ENCODE measurements at places on chromosomes 3 and 15. TPM values are rescaled to one million over a fixed set of nuclear protein-coding genes. Genes with fewer than 3 reads are reported as not detected.
A peak's percentile ranks its signal among the peaks of the same experiment; 100 is the strongest.

Gene PRRT3
- 5.7 TPM for total RNA-seq

DNA sequence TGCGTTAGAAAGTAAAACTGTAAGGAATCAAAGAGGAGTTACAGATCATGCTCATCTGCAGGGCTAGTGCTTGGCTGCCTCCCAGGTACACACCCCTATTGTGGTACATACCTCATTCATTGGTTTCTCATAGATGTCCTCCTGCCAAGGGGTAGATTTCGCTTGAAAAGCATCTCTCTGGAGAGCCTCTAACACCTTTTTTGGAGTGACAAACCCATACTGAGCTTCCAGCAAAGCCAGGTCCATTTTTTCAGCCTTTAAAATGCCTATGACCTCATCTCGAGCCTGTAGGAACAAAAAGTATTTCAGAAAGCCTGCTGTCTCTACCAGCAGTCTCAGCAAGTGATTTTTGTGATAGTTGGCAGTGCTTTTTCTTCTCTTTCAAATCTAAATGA is 112.1 kb downstream of the CMSS1 start:
- DNase-seq: no peak
- H3K36me3 ChIP-seq: peaks cover 10% of the 10 kb centered on the region
- H3K4me1 ChIP-seq: no peaks in the 10 kb centered on the region
- H3K27ac ChIP-seq: no peak overlapping the region
- no peak overlapping the region for H3K4me3 ChIP-seq

Gene CEMIP
- total RNA-seq: not detected

DNA sequence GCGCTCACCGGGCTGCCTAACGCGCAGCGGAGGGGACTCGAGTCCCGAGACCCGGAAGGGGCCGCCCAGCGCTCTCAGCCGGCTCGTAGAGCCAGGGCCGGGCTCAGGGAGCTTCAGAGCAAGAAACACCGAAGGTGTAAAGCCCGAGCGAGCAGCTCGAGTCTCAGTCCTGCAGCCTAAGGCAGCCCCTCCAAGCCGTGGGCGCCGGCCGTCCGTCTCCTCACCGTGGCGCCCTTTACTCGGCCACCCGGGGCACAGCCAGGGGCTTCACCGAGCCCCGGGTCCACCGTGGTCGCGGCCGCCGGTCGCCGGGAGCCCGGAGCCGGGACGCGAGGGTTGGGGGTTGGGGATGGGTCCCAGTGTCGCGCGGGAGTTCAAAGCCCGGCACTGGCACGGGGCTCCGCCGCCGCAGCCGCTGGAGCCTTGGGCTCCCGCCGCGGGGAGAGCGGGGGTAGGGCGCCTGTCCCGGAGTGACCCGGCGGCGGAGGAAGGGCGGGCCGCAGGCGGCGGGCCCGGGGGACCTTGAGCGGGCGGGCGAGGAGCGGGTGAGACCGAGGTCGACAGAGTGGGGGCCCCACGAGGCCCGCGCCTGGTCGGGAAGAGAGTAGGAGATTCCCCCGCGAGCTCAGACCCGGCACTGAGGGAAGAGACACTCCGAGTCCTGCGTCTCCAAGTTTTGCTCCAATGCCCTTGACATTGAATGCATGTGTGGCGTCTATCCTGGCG is 26.9 kb upstream of the THRB start:
- peaks cover 47% of the 10 kb centered on the region for H3K27me3 ChIP-seq
- no peaks in the 10 kb centered on the region for H3K4me1 ChIP-seq
- H3K4me3 ChIP-seq: no peak overlapping the region
- H3K36me3 ChIP-seq: no peaks in the 10 kb centered on the region
- no peak overlapping the region for H3K27ac ChIP-seq

GRCh38 chr3:58693940-58694850 is 27.6 kb upstream of the FAM3D start:
- H3K27me3 ChIP-seq: peaks cover 5% of the 10 kb centered on the region
- DNase-seq: no peak
- H3K27ac ChIP-seq: no peak overlapping the region
- H3K4me3 ChIP-seq: no peak overlapping the region

DNA sequence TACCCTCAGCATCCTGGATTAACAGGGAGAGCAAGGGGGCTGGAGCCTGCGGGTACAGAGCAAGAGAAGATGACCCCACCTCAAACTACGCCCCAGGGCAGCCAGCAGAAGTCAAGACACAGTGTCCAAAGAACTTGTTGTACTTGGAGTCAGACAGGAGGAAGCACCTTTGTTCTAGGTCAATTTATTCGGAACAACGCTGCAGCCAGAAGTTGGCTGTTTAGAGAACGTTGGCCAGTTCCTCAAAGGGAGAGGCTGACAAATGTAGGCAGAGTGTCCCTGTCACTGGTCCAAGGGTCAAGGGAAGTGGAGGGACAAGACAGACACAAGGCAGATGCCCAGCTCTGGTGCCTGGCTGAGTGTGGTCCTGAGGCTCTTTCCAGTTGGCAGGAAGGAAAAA is 32.1 kb upstream of the PIAS1 start:
- H3K4me3 ChIP-seq: no peak overlapping the region
- peaks cover 10% of the 10 kb centered on the region for H3K4me1 ChIP-seq
- no peak overlapping the region for H3K27ac ChIP-seq
- H3K27me3 ChIP-seq: peaks cover 2% of the 10 kb centered on the region

DNA sequence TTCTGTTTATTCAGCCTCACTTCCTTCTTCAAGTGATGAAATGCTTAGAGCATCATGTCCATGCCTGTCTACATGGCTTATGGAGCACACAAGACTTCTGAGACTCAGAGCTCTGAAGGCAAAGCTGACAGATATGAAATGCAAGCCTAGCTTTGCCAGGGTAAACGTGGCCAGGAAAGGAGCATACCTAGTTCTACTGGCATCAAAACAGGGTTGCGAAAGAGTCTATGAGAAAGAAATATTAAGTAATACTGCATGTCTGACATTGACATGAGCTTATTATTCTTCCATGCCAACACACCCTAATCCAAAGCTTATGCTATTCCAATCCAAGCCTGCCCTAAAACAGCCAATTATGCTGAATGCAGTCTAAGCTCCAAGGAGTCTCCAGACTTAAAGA is 391.5 kb downstream of the ERC2 start:
- H3K4me3 ChIP-seq: no peak overlapping the region
- H3K36me3 ChIP-seq: no peaks in the 10 kb centered on the region
- no peak overlapping the region for H3K27ac ChIP-seq
- no peaks in the 10 kb centered on the region for H3K4me1 ChIP-seq
- no peak for DNase-seq
- peaks cover 2% of the 10 kb centered on the region for H3K27me3 ChIP-seq

- no peaks in the 10 kb centered on the region for H3K27me3 ChIP-seq
- H3K4me1 ChIP-seq: peaks cover 5% of the 10 kb centered on the region
- H3K4me3 ChIP-seq: no peak overlapping the region
- H3K27ac ChIP-seq: no peak overlapping the region
- no peaks in the 10 kb centered on the region for H3K36me3 ChIP-seq
These were observed 158.7 kb downstream of the USP13 start for GRCh38 chr3:179811321-179812095.

Gene ADAMTSL3
- total RNA-seq: not detected

Gene TFDP2
- 27.4 TPM for total RNA-seq

Gene SERPINI1
- total RNA-seq: 0.83 TPM

Gene PLSCR2
- total RNA-seq: not detected

- H3K36me3 ChIP-seq: no peaks in the 10 kb centered on the region
- H3K27me3 ChIP-seq: no peaks in the 10 kb centered on the region
- no peak overlapping the region for H3K4me3 ChIP-seq
- H3K4me1 ChIP-seq: no peaks in the 10 kb centered on the region
- DNase-seq: no peak
These were observed 504.7 kb upstream of the NR2F2 start for GRCh38 chr15:95825671-95826411.

Gene CASR
- total RNA-seq: not detected

Gene GOLGA8K
- total RNA-seq: 0.29 TPM

DNA sequence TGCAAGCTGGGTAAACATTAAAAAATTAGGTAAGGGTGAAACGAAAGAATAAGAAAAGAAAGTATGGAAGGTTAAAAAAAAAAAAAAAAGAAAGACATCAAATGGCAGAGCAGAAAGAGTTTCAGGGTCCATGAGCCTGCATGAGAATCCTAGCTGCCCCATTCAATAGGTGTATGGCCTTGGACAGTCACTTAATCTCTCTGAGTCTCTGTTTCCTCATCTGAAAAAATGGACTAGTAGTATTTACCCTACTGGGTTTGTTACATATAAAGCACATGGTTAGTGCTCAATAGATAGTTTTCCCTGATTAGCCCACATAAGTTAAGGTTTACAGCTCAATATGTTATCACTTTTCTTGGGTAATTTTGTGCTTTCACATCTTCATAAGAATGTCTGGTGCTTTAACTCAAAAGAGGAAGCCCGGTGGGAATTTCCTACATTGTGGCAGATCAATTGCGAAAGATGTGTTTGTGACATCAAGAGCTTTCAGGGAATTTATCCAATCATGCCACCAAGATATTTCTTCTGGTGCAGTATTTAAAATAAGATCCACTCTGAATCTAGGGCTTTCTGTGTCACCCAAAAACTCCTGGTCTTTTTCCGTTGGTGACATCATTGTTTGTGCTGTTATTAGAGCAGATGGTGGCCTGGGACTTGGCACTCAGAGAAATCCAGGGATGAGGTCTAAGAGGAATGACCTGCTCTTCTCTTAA is 57.2 kb upstream of the UBE2E1 start:
- H3K4me1 ChIP-seq: peaks cover 4% of the 10 kb centered on the region
- H3K27me3 ChIP-seq: peaks cover 1% of the 10 kb centered on the region
- H3K36me3 ChIP-seq: no peaks in the 10 kb centered on the region
- no peak overlapping the region for H3K27ac ChIP-seq
- DNase-seq: no peak
- no peak overlapping the region for H3K4me3 ChIP-seq

GRCh38 chr3:195064300-195064931 is 206.5 kb downstream of the XXYLT1 start:
- H3K27ac ChIP-seq: no peak overlapping the region
- DNase-seq: no peak
- H3K36me3 ChIP-seq: peaks cover 11% of the 10 kb centered on the region
- H3K4me3 ChIP-seq: no peak overlapping the region
- H3K27me3 ChIP-seq: no peaks in the 10 kb centered on the region

DNA sequence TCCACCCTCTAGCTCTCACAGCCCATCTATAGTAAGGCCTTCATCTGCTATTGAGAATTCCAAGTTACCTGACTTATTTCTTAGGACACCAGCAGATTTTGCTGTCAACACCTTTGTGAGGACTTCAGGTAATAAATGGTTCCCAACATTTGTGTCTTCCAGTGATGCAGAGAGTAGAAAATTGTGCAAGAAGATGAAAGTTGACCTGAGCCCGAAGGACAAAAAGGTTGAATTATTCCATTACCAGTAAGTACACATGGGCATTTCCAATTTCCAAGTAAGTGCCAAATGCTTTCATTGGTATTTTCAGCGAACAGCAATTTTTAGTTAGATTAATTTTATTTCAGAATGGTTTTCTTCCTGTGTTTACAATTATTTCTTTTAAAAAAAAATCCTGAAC is 35.4 kb downstream of the PDIA5 start:
- no peaks in the 10 kb centered on the region for H3K4me1 ChIP-seq
- H3K27ac ChIP-seq: no peak overlapping the region
- DNase-seq: no peak
- no peaks in the 10 kb centered on the region for H3K27me3 ChIP-seq
- H3K36me3 ChIP-seq: peaks cover 36% of the 10 kb centered on the region

Gene CAPN3
- 3.5 TPM for total RNA-seq

DNA sequence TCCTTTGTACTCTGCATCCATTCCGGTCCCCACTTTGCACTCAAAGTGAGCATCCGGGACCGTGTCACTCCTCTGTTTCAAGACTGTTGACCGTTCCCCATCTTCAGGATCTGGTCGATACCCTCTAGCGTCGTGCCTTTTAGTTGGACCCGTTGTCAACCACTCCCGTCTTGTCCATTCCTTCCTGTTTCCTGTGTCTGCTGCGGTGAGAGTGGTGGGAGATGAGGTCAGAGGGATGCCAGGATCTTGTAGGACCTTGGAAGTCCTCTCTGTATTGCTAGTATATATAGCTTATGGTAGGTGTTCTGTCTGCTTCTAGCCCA is 624 bp downstream of the BRK1 start:
- H3K27ac ChIP-seq: peak overlapping the region; percentile 97
- no peak for DNase-seq

Measured in activated CD8-positive, alpha-beta T cell treated with anti-CD3 and anti-CD28 coated beads for 36 hours (primary cell).